Cardiac muscle cell (in vitro differentiated cells and primary cell): ENCODE measurements at places on chromosomes 7 and 10.
A peak's percentile ranks its signal among the peaks of the same experiment; 100 is the strongest.

DNA sequence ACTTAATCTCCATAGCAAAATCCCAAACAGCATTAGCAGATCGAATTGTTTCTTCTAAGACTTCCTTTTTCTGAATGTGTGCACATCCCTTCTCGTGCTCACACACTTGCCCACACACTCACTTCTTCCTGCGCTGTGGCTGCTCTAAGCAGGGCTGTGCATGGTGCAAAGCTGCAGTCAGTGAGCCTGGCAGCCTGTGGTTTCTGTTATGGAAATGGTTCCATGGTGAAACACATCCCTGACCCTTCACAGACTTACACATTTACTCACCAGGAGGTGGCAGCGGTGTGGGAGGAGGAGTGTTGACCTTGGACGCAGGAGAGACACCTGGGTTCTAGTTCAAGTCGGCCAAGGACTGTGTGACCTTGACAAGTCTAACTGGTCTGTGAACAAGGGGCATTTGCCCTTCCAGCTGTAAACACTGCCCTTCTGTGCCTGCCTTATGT, 24.9 kb downstream of the MTURN start:
- H3K27me3 ChIP-seq: no peaks in the 10 kb centered on the region
- H3K4me1 ChIP-seq: peaks cover 37% of the 10 kb centered on the region
- peak; percentile 46 for DNase-seq
- no peaks in the 10 kb centered on the region for H3K36me3 ChIP-seq

DNA sequence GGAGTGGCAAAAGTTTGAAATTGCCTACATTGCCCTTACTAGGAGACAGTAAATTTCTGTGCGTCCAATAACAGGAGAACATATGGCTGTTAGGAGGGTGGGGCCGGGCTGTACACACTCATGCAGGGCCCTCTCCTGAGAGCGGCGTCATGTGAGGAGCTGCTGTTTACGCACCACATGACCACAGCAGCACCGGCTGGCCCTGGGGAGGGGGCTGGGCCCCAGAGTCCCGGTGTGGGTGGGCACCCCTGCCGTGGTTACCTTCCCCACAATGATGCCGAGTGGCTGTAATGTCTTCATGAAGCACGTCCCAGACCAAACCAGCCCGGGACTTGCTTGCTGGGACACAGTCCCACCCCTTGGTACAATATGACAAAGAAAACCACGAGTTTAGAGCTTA, 308.7 kb downstream of the DNAJB6 start:
- no peaks in the 10 kb centered on the region for H3K4me1 ChIP-seq
- H3K4me3 ChIP-seq: no peak overlapping the region
- no peak for DNase-seq
- no peaks in the 10 kb centered on the region for H3K36me3 ChIP-seq
- H3K27me3 ChIP-seq: no peaks in the 10 kb centered on the region

DNA sequence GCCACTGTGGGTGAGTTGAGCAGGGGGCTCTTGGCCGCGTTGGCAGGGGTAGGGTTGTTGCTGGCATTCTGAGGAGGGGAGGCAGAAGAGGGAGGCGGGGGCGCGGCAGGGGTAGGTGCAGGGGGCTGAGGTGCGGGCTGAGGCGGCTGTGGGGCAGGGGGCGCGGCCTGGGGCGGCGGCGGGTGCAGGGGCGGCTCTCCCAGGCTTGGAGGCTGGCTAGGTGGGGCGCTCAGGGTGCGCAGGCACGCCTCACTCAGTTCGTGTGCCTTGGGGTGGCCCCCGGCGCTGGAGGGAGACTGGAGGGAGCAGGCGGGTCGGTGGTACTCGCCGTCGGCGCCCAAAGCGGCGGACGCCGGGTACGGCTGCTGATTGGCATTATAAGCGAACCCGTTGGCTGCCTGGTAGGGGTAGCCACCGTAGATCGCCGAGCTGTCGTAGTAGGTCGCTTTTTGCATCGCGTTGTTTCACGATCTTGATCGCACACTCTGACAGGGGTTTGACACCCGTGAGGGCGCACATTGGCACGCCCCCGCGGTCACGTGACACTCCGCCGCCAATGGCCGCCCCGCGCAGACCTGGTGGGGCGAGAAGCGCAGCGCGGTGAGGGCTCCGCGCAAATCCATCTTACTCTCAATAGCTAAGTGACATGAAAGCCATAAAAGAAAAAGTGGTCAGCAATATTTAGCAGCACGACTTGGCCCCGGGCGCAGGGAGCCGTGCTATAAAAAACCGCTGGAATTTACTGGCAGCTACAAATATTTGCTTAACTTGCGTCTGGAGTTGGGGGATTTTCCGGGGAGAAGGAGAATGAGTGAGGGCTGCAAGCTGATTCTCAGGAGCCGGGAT, 7.9 kb upstream of the HOXA2 start:
- H3K27ac ChIP-seq: no peak overlapping the region
- no peak overlapping the region for H3K4me3 ChIP-seq
- no peak for DNase-seq
- H3K4me1 ChIP-seq: peaks cover 19% of the 10 kb centered on the region

GRCh38 chr10:130398090-130398994, 262.2 kb downstream of the GLRX3 start:
- no peaks in the 10 kb centered on the region for H3K4me1 ChIP-seq
- no peaks in the 10 kb centered on the region for H3K36me3 ChIP-seq
- H3K4me3 ChIP-seq: no peak overlapping the region
- no peak overlapping the region for H3K27ac ChIP-seq
- DNase-seq: no peak

GRCh38 chr10:45180946-45181875, 134.2 kb downstream of the OR13A1 start:
- no peaks in the 10 kb centered on the region for H3K27me3 ChIP-seq
- H3K4me1 ChIP-seq: no peaks in the 10 kb centered on the region
- DNase-seq: peak; percentile 92
- H3K27ac ChIP-seq: no peak overlapping the region

GRCh38 chr10:132804785-132805426, 19.0 kb upstream of the NKX6-2 start:
- no peaks in the 10 kb centered on the region for H3K27me3 ChIP-seq
- H3K4me1 ChIP-seq: no peaks in the 10 kb centered on the region
- no peaks in the 10 kb centered on the region for H3K36me3 ChIP-seq
- H3K27ac ChIP-seq: no peak overlapping the region
- H3K4me3 ChIP-seq: no peak overlapping the region

GRCh38 chr7:2185715-2186114, 47.0 kb downstream of the MAD1L1 start:
- no peaks in the 10 kb centered on the region for H3K36me3 ChIP-seq
- H3K27me3 ChIP-seq: no peaks in the 10 kb centered on the region
- H3K4me3 ChIP-seq: no peak overlapping the region
- no peak for DNase-seq
- no peak overlapping the region for H3K27ac ChIP-seq
- H3K4me1 ChIP-seq: peaks cover 4% of the 10 kb centered on the region

DNA sequence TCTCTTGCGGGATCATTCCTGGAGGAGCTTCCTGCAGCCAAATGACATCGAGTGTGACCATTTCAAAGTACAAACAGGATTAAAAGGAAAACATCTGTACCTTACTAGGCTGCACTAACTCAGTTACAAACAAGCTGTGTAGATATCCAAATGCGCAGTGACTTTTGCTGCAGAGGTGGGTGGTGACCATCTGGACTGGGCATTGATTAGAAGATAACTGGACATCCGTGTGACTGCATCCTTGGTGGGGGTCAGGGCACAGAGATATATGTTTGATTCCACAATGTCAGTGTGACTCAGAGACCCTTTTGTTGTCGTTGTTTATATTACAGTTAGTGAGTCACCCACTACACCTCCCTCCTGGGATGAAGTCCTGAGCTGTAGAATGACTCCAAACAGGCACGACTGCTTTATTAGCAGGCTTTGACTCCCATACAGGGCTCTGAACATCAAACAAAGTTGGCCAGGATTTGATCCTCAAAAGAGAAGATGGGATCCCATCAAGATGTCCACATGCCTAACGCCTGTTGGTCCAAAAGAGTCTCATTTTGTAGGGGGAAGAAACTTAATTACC, 56.7 kb upstream of the SDK1 start:
- no peaks in the 10 kb centered on the region for H3K27me3 ChIP-seq
- H3K4me1 ChIP-seq: no peaks in the 10 kb centered on the region
- no peaks in the 10 kb centered on the region for H3K36me3 ChIP-seq
- H3K27ac ChIP-seq: no peak overlapping the region

DNA sequence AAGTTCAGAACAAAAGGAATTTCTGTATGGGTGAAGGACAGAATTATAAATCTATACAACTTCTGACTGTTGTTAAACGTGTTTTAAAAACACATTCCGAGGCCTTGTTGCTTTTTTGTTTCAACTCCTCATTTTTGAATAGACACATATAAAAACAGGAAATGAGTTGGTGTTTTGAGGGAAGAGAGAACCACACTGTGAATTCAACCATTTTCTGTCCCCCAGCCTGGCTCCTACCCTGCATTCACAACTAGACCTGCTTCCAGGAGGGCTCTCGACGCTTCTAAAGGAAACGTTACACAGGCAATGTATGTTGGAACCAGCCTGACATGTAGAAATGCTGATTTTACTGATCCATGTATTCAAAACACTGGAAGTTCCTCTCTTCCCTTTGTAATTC, 76.5 kb downstream of the OR13A1 start:
- H3K36me3 ChIP-seq: no peaks in the 10 kb centered on the region
- H3K4me1 ChIP-seq: no peaks in the 10 kb centered on the region

DNA sequence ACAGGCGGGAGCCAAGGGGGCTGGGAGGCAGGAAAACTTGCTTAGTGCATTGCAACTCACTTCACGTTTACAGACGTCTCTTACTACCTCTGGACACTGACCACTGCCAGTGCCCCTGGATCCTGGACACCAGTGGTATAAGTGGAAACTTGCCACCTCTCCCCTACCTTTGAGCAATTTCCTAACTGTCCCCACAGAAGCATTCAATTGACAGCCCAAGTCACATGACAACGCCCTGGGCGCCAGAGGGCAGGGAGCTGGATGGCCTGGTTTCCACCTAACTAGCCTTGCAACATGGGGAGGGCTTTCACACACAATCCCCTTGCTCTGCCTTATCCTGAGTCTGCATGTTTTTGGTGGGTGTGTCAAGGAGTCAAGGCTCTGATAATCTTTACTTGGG, 113.8 kb downstream of the DYNC2I1 start:
- no peaks in the 10 kb centered on the region for H3K27me3 ChIP-seq
- H3K27ac ChIP-seq: no peak overlapping the region
- no peak for DNase-seq
- no peaks in the 10 kb centered on the region for H3K36me3 ChIP-seq

DNA sequence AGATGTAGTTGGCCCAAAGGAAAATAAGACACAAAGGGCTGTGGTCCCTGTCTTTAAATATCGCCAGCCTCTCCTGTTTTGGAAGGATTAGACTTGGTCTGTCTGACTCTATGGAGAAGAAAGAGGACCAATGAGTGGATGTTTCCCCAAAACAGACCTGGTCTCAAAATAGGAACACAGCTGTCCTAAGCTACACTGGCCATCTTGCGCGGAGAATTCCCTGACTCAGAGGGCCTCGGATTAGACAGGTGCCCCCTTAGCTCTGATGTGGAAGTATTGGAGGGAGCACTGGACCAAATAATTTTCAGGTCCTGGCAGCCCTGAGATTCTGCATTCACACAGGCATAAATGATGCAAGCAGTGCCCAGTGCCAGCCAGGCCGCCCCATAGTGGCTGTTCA, 56.1 kb downstream of the CHST15 start:
- no peaks in the 10 kb centered on the region for H3K36me3 ChIP-seq
- no peaks in the 10 kb centered on the region for H3K27me3 ChIP-seq
- no peak overlapping the region for H3K4me3 ChIP-seq
- no peak overlapping the region for H3K27ac ChIP-seq
- DNase-seq: no peak

DNA sequence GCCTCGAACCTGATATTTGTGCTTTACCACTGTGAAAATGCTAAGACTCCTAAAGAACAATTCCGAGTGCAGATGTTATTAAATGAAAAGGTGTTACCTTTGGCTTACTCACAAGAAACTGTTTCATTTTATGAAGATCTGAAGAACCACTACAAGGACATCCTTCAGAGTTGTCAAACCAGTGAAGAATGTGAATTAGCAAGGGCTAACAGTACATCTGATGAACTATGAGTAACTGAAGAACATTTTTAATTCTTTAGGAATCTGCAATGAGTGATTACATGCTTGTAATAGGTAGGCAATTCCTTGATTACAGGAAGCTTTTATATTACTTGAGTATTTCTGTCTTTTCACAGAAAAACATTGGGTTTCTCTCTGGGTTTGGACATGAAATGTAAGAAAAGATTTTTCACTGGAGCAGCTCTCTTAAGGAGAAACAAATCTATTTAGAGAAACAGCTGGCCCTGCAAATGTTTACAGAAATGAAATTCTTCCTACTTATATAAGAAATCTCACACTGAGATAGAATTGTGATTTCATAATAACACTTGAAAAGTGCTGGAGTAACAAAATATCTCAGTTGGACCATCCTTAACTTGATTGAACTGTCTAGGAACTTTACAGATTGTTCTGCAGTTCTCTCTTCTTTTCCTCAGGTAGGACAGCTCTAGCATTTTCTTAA, 47.7 kb downstream of the MINPP1 start:
- H3K4me3 ChIP-seq: no peak overlapping the region
- peaks cover 12% of the 10 kb centered on the region for H3K4me1 ChIP-seq
- no peak overlapping the region for H3K27ac ChIP-seq
- H3K27me3 ChIP-seq: no peaks in the 10 kb centered on the region

GRCh38 chr10:110032801-110033700, 25.3 kb downstream of the ADD3 start:
- peaks cover 36% of the 10 kb centered on the region for H3K4me1 ChIP-seq
- no peaks in the 10 kb centered on the region for H3K27me3 ChIP-seq
- peak overlapping the region; percentile 90 for H3K27ac ChIP-seq
- H3K36me3 ChIP-seq: no peaks in the 10 kb centered on the region
- H3K4me3 ChIP-seq: no peak overlapping the region
- DNase-seq: peak; percentile 67

- no peaks in the 10 kb centered on the region for H3K27me3 ChIP-seq
- no peak overlapping the region for H3K4me3 ChIP-seq
- DNase-seq: no peak
Observed at GRCh38 chr10:24822590-24822989, 98.9 kb upstream of the ARHGAP21 start.

GRCh38 chr7:102973096-102973802, 60.4 kb downstream of the LRRC17 start:
- no peaks in the 10 kb centered on the region for H3K27me3 ChIP-seq
- H3K4me1 ChIP-seq: no peaks in the 10 kb centered on the region
- H3K36me3 ChIP-seq: no peaks in the 10 kb centered on the region
- H3K27ac ChIP-seq: no peak overlapping the region

GRCh38 chr10:131979821-131980270, 1.9 kb downstream of the BNIP3 start:
- peak; percentile 37 for DNase-seq
- H3K4me1 ChIP-seq: peaks cover 46% of the 10 kb centered on the region
- no peaks in the 10 kb centered on the region for H3K27me3 ChIP-seq
- H3K4me3 ChIP-seq: peak overlapping the region; percentile 97
- H3K36me3 ChIP-seq: peaks cover 4% of the 10 kb centered on the region
- H3K27ac ChIP-seq: peak overlapping the region; percentile 39

GRCh38 chr10:71133710-71134686, 78.4 kb upstream of the UNC5B start:
- DNase-seq: no peak
- no peak overlapping the region for H3K27ac ChIP-seq
- no peak overlapping the region for H3K4me3 ChIP-seq
- H3K4me1 ChIP-seq: peaks cover 8% of the 10 kb centered on the region
- no peaks in the 10 kb centered on the region for H3K27me3 ChIP-seq

- no peak for DNase-seq
- no peaks in the 10 kb centered on the region for H3K36me3 ChIP-seq
- peaks cover 12% of the 10 kb centered on the region for H3K4me1 ChIP-seq
Observed at GRCh38 chr7:124269774-124270173, 236.9 kb upstream of the TMEM229A start.
